Airway epithelial cell (primary cell): ENCODE measurements at places on chromosomes 4 and X. TPM values are rescaled to one million over a fixed set of nuclear protein-coding genes. Genes with fewer than 3 reads are reported as not detected.

Gene EDA2R
- 0.60 and 1.7 TPM in 2 replicates for total RNA-seq

Gene SMR3B
- total RNA-seq: not detected in 2 replicates

Gene CTPS2
- total RNA-seq: 9.3 and 11.4 TPM in 2 replicates

Gene PSAPL1
- 0.14 TPM in 2 replicates for total RNA-seq

Gene FAM47E
- 0.56 TPM in 1 of 2 replicates, not detected in the other for total RNA-seq

Gene EGFL6
- 0.14 and 0.28 TPM in 2 replicates for total RNA-seq

Gene GPR119
- not detected in 2 replicates for total RNA-seq

Gene KIF4A
- total RNA-seq: 9.3 and 11.4 TPM in 2 replicates

Gene POU3F4
- not detected in 2 replicates for total RNA-seq

Gene NEK1
- total RNA-seq: 3.3 and 5.3 TPM in 2 replicates

Gene BEND2
- not detected in 2 replicates for total RNA-seq

Gene HSFX1
- 0.05 and 0.85 TPM in 2 replicates for total RNA-seq

Gene ARMCX6
- 8.0 and 13.6 TPM in 2 replicates for total RNA-seq

Gene RAB39B
- total RNA-seq: not detected in 2 replicates

Gene SRPK3
- 0.07 TPM in 1 of 2 replicates, not detected in the other for total RNA-seq

Gene AMOT
- total RNA-seq: under 0.01 and 0.07 TPM in 2 replicates

Gene HTR2C
- total RNA-seq: not detected in 2 replicates

Gene PDE5A
- 1.6 and 2.5 TPM in 2 replicates for total RNA-seq

Gene AFF2
- total RNA-seq: 0.07 and 0.37 TPM in 2 replicates

Gene RTL5
- 0.09 and 0.28 TPM in 2 replicates for total RNA-seq

Gene XPNPEP2
- total RNA-seq: not detected in 2 replicates

Gene MAPK10
- 5.5 and 6.5 TPM in 2 replicates for total RNA-seq

Gene GRID2
- total RNA-seq: not detected in 2 replicates

Gene MTNR1A
- total RNA-seq: 0.21 TPM in 1 of 2 replicates, not detected in the other

Gene PNMA3
- not detected in 2 replicates for total RNA-seq

Gene HTN1
- total RNA-seq: not detected in 2 replicates

Gene CXXC4
- 0.05 and 0.42 TPM in 2 replicates for total RNA-seq

Gene GYG2
- 0.05 and 0.07 TPM in 2 replicates for total RNA-seq

Gene C4orf50
- total RNA-seq: not detected in 2 replicates

Gene SMIM31
- total RNA-seq: not detected in 2 replicates

Gene BRS3
- total RNA-seq: not detected in 2 replicates

Gene FRMD7
- total RNA-seq: not detected in 2 replicates

Gene F8A3
- 0.33 and 5.3 TPM in 2 replicates for total RNA-seq
